Stimulated activated CD8-positive, alpha-beta memory T cell treated with anti-CD3 and anti-CD28 coated beads, Interleukin-15, amount 100 ng/mL, for 1 hour (primary cell): ENCODE measurements at places on chromosomes 5 and 9.

DNA sequence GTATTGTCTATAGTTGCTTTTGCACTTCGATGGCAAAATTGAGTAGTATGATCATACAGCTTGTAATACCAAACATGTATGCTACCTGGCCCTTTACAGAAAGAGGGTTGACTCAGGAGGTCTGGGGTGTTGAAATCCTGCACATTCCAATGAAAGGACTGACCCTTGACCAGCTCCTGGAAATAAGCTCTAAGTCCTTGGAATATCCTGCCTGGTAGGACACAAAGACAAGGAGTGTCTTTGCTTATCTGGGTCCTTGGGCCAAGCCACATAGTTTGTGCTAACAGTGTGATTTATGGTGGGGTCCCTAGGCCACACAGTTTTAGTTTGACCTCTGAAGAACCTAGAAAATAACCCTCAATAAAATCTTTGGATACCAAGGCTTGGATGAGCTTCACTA is 89.3 kb upstream of the FTMT start:
- DNase-seq = no peak

DNA sequence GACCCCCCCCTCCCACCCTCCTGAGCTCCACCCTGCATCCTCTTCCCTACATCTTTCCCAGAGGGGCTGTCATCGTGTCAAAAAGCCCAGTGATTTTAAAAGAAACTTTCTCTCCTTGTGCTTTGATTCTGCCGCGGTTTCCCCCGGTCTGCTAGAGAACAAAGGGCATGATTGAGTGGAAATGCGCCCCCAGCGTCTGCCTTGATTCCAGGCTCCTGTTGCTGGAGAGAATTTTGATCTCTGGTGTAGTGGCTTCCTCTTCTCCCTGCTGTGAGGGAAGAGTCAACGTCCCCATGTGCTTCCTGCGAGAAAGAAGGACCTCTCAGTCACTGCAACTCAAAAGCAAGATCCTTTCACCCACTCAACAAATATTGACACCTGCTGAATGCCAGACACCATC is 61.9 kb upstream of the RAPGEF1 start:
- no peak for DNase-seq

GRCh38 chr9:70551801-70552200 is 137.3 kb upstream of the KLF9 start:
- DNase-seq = no peak

GRCh38 chr9:109512170-109512756 is 14.2 kb upstream of the PTPN3 start:
- no peak for DNase-seq

- DNase-seq = no peak
These were observed 45.1 kb upstream of the HAND1 start for GRCh38 chr5:154523104-154523503.

GRCh38 chr9:88391921-88392320 is 3.7 kb downstream of the SPIN1 start:
- DNase-seq = no peak

GRCh38 chr5:124692324-124692723 is 54.1 kb downstream of the ZNF608 start:
- no peak for DNase-seq
